ENCODE measurements at places on chromosomes 12 and 14.
A peak's percentile ranks its signal among the peaks of the same experiment; 100 is the strongest.

DNA sequence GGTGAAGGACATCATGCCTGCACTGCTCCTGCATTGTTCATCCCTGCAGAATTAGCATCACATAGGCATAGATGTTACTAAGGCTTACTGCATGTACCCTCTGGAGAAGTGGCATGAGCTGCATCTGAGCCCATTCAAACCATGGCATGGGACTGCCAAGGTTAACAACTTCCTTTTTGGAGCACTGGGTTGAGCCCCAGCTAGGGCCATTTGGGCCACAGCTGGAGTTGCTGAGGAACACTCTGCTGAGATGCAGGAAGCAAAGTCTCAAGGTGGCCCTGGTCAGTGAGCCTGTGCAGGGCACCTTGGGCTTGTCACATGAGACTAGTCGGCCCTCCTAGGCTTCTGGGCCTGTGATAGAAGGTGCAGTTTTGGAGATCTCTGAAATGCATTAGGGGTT is 511.2 kb downstream of the C12orf50 start:
- DNase-seq, result no peak

DNA sequence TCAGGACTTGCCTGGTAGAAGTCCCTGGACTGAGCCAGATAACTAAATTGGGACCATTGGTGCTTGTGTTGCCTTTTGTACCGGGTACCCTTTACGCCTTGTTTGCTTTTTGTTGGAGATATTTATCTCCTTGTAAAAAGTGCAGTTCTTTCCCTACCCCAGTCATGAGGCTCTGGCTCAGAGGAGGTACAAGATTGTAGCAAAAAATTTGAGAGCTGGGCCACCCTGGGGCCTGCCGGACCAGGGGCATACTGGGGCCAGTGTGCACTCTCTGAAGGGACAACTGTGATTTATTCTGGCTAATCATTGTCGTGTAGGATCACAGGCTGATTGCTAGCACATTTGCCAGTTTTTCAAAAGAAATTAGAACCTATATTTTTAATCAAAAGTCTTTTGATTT is 13.2 kb downstream of the TPCN1 start:
- no peak for DNase-seq

- no peak for DNase-seq
Observed at GRCh38 chr14:72962829-72963312, 36.6 kb downstream of the DCAF4 start.

- DNase-seq, result no peak
Observed at GRCh38 chr12:4268329-4269181, 5.0 kb upstream of the CCND2 start.

- DNase-seq, result no peak
Observed at GRCh38 chr12:88725592-88726143, 145.4 kb upstream of the KITLG start.

GRCh38 chr12:65658360-65658759 is 165.9 kb upstream of the HMGA2 start:
- DNase-seq, result no peak

DNA sequence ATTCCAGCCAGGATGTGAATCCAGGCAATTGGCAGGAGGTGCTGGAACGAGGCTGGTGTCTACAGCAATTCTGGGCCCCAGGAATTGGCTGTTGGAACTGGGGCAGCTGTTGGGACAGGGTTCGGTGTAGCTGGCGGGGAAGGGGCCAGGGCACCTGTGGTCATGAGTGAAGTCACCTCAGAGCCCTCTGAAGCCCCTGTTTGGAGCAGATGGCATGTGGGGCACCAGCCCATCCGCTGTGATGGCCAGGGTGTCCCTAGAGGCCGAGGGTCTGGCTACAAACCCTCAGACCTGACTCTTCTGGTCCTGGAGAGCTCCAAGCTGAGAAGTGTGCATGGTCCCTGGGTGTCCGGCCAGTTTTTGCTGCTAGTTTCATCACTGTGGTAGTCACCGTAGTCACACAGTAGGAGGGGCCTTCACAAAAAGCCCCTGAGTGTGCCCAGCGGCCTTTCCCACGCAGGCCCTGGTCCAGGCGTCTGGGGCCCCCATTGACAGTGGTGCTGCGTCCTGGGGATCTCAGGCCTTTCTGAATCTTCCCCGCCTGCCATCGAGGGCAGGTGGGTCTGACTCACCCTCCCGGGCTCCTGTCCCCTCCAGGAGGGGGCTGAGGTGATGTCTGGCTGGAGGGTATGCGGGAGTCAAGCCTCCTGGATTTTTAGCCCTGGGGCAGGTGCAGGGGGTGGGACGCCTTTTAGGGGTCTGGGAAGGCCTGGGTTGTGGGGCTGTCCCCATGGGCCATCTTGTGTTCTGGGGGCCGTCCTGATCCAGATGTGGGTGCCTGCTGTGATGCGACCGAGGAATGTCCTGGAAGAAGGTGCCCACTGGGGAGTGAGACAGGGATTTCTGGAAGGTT is 368.0 kb downstream of the TMEM121 start:
- no peak for DNase-seq

GRCh38 chr12:45575823-45576475 is 153.6 kb upstream of the ARID2 start:
- DNase-seq, result no peak

DNA sequence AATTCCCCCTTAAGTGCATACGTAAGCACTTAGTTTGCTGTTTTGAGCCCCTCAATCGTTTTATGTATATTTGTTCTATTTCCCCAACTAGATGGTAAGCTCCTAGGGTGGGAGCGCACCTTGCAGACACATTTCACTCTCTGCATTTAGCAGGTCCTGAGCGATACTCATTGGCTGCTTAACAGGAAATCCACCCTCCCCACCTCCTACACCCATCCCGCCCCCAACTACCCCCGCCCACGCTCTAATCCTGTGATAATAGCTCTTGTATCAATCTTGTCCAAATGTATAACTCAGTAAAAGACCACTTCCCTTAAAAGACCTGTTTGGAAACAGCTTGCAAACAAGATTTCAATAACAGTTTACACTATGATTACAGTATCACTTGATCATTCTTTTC is 8.1 kb downstream of the LPAR5 start:
- no peak for DNase-seq

DNA sequence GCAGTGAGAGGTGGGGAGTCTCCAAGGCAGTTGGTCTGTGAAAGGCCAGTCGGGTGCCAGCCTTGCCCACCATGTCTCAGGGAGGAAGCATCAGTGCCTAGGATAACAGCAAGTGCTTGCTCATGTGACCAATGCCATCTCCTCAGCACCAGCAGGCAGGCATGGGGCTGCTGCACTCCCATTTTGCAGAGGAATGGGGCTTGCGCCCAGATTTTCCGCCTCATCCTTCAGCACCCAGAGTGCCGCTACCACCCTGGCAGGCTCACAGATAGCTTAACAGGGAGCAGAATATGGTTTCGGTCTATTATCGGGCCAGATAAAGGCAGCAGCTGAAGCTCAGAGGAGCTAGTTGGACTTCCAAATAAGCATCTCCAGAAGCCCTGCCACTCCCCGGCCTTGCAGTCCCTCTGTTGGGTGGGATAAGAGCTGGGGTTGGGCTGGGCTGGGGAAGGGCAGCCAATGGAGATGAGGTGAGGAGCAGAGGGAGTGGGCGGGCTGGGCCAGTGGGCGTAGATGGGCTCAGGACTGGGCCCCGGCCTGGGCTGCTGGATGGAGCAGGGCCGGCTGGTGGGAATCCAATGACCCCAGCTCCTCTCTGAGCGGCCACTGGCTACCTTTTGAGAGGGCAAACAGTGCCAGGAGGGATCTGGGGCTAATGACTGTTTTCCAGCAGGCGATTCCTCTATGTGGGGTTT is 8.4 kb upstream of the KRT80 start:
- peak; percentile 13 for DNase-seq

GRCh38 chr14:75242546-75243273 is 35.9 kb upstream of the FOS start:
- no peak for DNase-seq

DNA sequence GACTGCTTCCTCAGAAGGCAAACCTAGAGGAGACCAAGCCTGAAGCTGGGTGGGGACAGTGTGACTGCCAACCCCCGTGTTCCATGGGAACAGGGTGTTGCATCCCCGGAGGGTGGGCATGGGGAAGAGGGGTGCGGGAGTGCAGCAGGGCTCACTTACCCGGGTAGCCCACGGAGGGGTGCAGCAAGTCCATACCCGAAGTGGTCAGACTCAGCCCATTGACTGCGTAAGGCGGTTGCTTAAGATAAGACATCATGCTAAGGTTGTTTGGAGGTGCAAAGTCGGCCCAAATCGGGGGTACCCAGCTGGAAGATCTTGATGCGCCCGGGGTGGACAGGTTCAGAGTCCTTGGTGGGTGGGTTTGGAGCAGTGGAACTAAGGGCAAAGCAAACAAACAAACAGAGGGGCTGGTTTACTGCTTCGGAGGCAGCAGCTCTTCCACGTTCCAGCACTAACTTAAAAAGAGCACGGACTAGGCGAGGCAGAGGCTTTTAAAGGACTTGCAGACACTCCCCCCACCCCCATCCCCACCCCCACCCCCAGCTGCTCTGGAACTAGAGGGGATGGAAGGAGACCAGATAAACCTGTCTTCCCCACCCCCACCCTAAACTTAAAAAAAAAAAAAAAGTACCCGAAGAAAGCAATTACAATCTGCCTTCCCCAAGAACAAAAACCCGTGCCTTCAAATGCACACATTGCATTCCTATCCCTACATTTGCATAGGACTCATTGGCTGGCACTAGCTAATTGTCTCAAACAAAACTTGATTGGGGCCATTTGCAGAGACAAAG is 4.9 kb downstream of the OTX2 start:
- no peak for DNase-seq

DNA sequence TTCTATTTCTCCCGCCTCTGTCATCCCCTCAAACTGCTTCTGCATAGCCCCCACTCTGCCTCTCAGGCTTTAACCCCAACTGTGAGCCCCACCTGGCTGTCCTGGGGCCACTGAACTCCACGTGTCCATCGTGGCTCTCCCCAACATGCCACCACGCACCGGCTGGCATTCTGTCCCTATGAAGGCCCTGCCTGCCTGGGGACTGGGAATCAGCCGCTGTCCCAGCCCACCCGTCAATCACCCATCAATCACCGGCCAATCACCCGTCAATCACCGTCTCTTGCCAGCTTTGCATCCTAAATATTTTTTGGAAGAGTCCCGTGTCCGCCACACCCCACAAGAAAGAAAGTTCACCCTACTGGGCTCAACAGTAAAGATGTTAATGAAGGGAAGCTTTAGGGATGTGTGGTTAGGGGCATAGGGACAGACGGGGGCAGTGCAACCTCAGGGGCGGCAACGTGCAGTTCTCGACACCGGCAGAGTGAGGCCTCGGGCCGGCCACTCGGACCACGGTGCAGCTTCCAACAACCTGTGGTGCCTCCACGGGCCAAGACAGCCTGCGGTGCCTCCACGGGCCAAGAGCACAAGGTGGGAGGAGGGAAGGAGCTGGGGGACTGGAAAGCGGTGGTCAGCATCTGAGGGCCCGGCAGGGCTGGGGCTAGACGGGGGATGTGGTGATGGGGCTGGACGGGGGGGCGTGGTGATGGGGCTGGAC is 85.6 kb downstream of the GALNT9 start:
- DNase-seq, result no peak

GRCh38 chr12:25670076-25671055 is 117.3 kb upstream of the LMNTD1 start:
- DNase-seq, result no peak

DNA sequence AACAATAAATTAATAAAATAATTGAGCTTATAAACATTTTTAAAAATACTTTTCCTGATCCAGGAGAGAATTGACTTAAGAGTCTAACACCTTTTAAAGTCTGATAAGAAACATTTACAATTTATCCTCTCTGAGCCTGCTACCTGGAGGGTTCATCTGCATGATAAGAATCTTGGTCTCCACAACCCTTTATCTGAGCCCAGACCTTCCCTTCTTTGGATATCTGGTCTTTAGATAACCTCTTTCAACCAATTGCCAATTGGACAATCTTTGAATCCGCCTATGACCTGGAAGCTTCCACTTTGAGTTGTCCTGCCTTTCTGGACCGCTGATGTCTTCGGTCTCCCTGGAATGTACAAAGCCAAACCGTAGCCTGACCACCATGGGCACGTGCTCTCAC is 1393.3 kb upstream of the TMEM132C start:
- DNase-seq, result no peak

DNA sequence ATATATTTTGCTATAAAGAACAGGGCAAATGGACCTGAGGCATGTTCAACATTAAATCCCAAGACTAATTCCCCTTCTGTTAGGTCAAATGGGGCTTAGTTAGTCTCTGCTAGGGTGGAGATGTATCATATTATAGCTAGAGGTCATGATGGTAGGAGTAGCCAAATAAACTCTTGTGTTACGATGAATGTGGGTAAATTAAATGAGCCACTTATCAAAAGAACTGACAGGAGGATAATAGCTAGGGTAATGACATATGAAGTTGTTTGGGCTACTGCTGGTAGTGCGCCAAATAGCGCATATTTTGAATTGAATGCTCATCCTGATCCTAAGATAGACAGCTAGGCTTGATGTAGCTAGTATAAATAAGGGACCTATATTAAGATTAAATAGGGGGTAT is 445.0 kb downstream of the GXYLT1 start:
- DNase-seq, result no peak

DNA sequence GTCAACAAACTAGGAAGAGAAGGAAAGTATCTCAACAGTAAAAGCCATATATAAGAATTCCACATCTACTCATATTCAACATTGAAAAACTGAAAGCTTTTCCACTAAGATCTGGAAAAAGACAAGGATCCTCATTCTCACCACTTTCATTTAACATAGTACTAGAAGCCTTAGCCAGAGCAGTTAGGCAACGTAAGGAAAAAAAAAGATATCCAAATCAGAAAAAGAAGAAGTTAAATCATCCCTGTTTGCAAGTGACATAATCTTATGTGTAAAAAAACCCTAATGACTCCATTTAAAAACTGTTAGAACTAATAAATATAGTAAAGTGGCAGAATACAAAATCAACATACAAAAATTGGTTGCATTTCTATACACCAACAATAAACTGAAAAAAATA is 426.2 kb downstream of the BCAT1 start:
- no peak for DNase-seq

- no peak for DNase-seq
Observed at GRCh38 chr12:66602483-66603143, 76.3 kb downstream of the GRIP1 start.

- no peak for DNase-seq
Observed at GRCh38 chr12:95607642-95608041, 56.4 kb upstream of the USP44 start.

- DNase-seq, result no peak
Observed at GRCh38 chr12:69149270-69149669, 90.1 kb upstream of the CPSF6 start.

DNA sequence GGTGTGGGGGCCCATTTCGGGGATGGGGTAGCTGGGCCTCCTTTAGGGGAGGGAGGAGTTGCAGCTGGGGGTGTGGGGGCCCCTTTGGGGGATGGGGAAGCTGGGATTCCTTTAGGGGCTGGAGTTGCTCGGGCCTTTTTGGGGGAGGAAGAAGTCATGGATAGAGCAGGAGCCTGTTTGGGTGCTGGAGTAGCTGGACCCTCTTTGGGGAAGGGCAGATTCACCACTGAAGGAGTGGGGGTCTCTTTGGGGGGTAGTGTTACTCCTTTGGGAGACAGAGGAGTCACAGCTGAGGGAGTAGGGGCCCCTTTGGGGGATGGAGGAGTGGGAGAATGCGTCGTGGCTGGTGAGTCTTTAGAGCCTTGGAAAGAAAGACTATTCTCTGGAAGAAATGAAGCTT is 6.5 kb downstream of the NACA start:
- DNase-seq, result no peak

- no peak for DNase-seq
Observed at GRCh38 chr14:92074555-92074954, 31.8 kb downstream of the ATXN3 start.

Measured in hematopoietic multipotent progenitor cell treated with erythropoietin and hydrocortisone succinate and interleukin-3 and kit ligand, for 15 days (in vitro differentiated cells).